NCI-H510A (cell line): ENCODE measurements at places on chromosomes 1 and 21.

DNA sequence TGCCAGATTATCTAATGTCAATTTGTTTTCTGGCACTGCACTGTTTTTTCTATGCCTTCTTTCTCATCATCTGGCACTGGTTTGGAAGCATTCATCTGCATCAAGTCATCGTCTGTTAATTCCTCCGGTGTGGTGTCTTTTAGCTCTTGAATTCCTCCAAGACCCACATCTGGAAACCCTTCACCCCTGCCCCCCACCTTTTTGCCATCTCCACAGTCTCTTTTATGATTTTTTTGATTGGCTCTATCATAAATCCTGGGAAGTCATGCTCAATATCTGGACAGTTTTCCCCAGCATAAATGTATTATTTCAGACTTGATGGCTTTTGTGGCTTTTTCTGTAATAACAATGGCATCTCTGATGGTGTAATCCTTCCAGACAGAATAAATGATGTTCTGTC lies 10.4 kb upstream of the KCNK1 start:
- DNase-seq = no peak

DNA sequence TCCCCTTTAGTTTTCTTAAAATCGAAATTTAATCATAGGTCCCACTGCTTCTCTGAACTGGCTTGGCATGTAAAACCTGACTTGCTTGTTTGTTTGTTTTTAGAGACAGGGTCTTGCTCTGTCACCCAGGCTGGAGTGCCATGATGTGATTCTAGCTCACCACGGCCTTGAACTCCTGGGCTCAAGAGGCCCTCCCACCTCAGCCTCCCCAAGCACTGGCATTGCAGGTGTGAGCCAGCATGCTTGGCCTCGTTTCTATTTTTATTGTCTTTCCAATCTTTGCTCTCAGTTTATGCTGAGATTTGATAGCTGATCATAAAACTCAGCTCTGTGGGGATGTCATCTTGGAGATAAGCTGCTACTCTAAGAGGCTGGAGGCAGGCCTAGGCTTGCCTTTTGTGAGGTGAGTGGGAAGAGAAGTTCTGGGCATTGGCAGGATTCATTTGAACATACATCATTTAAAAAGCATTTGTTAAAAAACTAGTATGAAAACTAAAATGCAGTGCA lies 51.5 kb upstream of the GCLM start:
- peak; percentile 41 for DNase-seq

- DNase-seq = no peak
These were observed 7.7 kb downstream of the FBXO6 start for GRCh38 chr1:11671544-11672286.

- no peak for DNase-seq
These were observed 1.1 kb downstream of the FALEC start for GRCh38 chr1:150516616-150517015.

- no peak for DNase-seq
These were observed 18.7 kb downstream of the DMRTB1 start for GRCh38 chr1:53477651-53478501.

DNA sequence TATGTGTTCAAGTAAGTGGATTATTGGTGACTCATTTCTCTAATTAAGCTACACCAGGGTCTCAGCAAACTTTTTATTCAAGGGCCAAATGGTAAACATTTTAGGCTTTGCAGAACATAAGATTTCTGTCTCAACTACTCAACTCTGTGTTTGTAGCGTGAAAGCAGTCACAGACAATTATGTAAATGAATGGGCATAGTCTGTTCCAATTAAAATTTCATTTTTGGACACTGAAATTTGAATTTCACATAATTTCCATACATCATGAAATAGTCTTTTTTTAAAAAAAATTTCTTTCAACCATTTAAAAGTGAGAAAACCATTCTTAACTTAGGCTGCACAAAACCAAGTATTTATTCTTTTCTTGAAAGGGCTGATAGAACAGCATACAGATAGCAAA lies 50.1 kb downstream of the IL23R start:
- DNase-seq = no peak

- DNase-seq = no peak
These were observed 26.9 kb downstream of the LHX4 start for GRCh38 chr1:180257028-180257386.

- DNase-seq = peak; percentile 52
These were observed 63.5 kb upstream of the SSX2IP start for GRCh38 chr1:84753516-84754385.

GRCh38 chr1:205121660-205122488 lies at the start of gene RBBP5:
Gene RBBP5, minus strand, starts transcription at chr1:205121978. Its CDS starts 105 bp downstream, at chr1:205121873.
- DNase-seq = peak; percentile 92

- no peak for DNase-seq
These were observed 49.8 kb upstream of the ADORA3 start for GRCh38 chr1:111553196-111553595.

DNA sequence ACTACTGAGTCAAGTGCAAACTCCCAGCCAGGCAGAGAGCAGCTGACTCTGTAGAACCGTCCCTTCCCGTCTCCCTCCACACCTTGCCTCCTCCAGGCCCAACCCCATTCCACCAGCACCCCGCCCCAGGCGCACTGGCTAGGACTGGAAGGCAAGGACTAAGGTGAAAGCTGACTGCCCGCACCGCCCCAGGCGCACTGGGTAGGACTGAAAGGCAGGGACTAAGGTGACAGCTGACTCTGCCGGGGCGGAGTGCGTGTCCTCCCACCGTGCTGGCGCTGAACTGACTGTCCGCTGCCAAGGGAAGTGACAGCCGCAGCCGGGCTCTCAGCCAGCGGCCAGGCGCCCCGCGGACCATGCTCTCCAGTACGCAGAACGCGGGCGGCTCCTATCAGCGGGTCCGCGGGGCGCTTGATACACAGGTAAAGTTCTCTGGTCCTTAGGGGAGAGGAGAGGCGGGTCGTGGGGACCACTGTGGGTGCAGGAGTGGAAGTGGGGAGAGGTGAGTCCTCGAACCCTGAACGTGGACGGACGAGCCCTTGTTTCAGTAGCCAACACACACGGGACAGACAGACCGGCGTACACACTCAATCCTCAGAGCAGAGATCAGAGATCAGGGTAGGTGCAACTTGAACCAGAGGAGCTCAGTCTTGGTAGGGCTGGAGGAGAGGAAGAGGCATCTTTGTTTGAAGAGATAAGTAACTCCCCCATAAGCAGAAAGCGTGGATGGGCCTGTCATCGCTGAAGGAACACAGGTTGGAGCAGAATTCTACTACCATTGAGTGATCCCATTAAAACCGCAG lies 58.0 kb downstream of the RBM11 start:
- DNase-seq = no peak

- peak; percentile 32 for DNase-seq
These were observed 2.7 kb downstream of the CAPN2 start for GRCh38 chr1:223714849-223715603.
